ENCODE measurements at places on chromosomes 11 and 22. TPM values are rescaled to one million over a fixed set of nuclear protein-coding genes. Genes with fewer than 3 reads are reported as not detected.

NCAM1 gene
- 0.37 TPM for total RNA-seq

PNPLA5 gene
- total RNA-seq: not detected

SLN gene
- not detected for total RNA-seq

MS4A7 gene
- total RNA-seq: not detected

SYT7 gene
- 7.4 TPM for total RNA-seq

TIMP3 gene
- 75.3 TPM for total RNA-seq

IFITM10 gene
- total RNA-seq: 0.73 TPM

IGF2 gene
- total RNA-seq: 0.59 TPM

RTN4R gene
- total RNA-seq: 0.59 TPM

MAPK8IP2 gene
- total RNA-seq: 0.39 TPM

DRICH1 gene
- not detected for total RNA-seq

LRRC75B gene
- total RNA-seq: 3.3 TPM

LIF gene
- total RNA-seq: 1.5 TPM

CRYBB3 gene
- total RNA-seq: not detected

CDC42BPG gene
- under 0.01 TPM for total RNA-seq

PHF21B gene
- not detected for total RNA-seq

NRIP3 gene
- total RNA-seq: 4.0 TPM

ABTB2 gene
- total RNA-seq: 0.73 TPM

PATE2 gene
- 0.37 TPM for total RNA-seq

POU2AF2 gene
- not detected for total RNA-seq

SLC5A4 gene
- total RNA-seq: under 0.01 TPM

BTBD18 gene
- total RNA-seq: not detected

DCHS1 gene
- 0.78 TPM for total RNA-seq

MCHR1 gene
- 0.37 TPM for total RNA-seq

RIBC2 gene
- total RNA-seq: 1.1 TPM

CSNK1E gene
- total RNA-seq: 107 TPM

KLHL35 gene
- total RNA-seq: 1.4 TPM

HIC2 gene
- total RNA-seq: 2.9 TPM

OR5P2 gene
- total RNA-seq: not detected

PAK1 gene
- total RNA-seq: 51.4 TPM

MEN1 gene
- 20.2 TPM for total RNA-seq

MYEOV gene
- 23.9 TPM for total RNA-seq

ELMOD1 gene
- under 0.01 TPM for total RNA-seq

Data from subcutaneous preadipocyte (primary cell).